ENCODE measurements at places on chromosomes 13 and 19.

DNA sequence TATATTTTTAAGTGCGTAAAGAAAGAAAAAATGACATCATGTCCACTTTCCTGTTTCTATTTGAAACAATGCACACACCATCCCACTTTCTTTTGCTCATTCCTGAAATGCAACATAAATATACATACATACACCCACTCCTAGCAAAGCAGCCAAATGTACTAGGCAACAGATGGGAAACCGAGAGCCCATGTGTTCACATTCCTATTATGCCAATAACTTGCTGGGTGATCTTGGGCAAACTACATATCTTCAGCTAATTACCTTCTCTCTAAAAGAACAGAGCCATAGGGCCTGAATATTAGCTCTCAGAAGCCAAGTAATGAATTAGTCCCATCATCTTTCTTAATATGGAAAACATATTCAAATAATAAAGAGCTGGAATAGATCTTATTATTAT is 610.6 kb upstream of the ATXN8OS start:
- no peak for DNase-seq

DNA sequence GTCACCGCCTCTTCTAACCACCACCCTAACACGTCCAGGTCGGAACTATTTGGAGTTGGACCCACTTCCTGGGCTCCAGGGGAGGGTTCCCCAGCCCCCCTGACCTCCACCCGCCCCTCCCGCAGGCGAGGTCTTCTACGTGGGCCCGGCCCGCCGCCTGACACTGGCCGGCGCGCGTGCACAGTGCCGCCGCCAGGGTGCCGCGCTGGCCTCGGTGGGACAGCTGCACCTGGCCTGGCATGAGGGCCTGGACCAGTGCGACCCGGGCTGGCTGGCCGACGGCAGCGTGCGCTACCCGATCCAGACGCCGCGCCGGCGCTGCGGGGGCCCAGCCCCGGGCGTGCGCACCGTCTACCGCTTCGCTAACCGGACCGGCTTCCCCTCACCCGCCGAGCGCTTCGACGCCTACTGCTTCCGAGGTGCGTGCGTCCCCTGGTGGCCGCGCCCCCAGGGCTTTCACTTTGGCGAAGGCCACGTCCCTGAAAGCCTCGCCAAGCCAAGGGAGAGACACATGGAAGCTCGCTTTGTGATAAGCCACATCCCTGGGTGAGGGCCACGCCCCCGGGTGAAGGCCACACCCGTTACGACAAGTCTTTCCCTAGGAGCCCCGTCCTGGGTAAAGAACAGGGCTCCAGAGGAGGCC is 13.2 kb downstream of the NCAN start:
- peak; percentile 72 for DNase-seq

- no peak for DNase-seq
Measured at GRCh38 chr13:47033216-47033615, 136.4 kb upstream of the HTR2A start.

- DNase-seq, result no peak
Measured at GRCh38 chr19:54316746-54317107, 3.8 kb upstream of the LILRA5 start.

DNA sequence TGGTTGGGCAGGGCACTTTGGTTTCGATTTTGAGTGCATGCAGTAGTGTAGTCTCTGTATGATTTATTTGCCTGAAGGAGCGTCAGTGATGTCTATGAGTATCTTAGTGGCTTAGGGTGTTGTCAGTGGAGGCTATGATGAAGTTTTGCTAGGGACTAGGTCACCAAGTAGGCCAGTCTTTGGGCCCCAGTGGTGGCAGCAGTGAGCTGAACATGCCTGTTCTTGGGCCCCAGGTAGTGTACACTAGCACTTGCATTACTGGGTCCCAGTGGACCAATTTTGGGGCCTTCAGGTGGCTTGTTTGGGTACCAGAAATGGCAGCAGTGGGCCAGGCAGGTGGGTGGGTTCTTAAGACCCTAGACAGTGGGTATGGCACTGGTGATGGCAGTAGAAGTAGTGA is 598.7 kb upstream of the SPRY2 start:
- DNase-seq, result no peak

DNA sequence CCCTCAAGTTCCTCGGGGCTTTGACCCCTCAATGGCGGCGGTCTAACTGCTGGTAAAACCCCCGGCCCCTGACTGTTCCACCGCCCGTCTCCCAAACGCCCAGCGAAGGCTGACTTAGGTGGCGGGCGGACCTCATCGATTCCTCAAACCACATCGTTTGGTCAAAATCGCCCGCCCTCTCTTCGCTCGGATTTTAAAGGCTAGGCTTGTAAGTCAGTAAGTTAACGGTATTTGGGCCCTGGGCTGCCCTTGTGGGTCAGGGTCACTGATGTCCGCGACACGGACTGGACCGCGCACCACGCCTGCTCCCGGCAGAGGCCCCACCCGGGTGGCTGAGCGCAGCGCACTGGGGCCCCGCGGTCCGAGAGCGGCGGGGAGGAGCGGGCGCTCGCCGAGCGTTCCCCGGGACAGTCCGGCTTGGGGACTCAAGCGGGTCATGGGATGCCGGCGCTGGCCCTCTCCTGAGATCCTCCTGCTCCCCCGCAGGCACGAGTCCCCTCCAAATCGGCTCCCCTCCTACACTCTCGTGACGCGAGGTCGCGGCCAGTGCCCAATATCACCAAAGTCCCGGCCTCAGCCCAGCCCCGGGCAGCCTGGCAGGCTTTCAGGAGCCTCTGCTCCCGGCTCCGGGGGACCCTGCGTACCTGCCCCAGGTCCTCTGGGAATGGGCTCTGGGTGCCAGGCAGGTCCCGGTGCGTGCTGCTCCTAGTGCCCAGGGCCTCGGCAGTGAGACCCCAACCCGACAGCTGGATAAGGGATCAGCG is 1.0 kb downstream of the FLT1 start:
- DNase-seq, result no peak

- DNase-seq, result no peak
Measured at GRCh38 chr19:38946229-38947010, 15.7 kb downstream of the MRPS12 start.

GRCh38 chr19:29576761-29577648 is 29.1 kb upstream of the POP4 start:
- peak; percentile 21 for DNase-seq

DNA sequence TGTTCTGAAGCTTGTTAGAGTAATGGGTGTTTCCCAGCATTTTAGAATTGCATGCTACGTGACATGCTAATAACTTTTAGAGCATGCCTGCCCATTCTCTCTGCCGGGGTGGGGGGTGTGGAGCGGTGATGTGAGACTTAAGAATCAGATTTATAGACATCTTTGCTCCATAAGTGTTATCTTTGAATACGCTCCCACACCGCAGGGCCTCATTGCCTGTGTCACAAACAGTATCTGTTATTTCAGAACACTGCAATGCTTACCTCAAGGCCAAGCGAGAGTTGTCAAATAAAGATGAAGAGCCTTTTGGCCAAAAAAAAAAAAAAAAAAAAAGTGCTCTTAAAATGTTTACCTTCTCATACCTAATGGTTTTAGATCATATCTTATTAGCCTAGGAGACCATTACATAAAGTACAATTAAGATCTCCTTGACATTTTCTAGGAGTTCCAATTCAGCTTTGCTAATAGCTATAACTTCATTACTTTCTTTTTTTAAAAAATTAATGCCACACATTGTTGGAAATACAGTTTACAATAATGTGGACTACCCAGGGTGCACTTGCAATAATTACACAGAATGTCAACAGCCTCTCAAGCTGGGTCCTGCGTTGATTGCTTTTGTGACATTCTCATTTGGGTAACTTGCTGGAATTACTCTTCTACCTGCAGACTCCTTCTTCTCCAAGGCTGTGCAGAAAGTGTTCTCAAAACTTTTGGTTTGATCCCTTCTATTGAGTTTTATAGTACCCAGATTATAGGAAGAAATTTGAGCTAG is 525.3 kb downstream of the KLF12 start:
- DNase-seq, result no peak

DNA sequence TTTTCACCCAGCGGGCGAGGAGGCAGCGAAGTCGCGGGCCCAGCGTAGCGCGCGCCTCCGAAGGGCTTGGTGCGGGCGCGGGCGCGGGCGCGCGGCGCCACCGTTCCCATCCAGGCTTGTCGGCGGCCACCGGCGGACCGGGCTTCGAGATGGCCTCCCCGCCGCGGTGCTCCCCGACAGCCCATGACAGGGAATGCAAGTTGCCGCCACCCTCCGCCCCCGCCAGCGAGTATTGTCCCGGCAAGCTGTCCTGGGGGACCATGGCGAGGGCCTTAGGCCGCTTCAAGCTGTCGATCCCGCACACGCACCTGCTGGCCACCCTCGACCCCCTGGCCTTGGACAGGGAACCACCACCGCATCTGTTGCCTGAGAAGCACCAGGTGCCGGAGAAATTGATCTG is at the start of gene WDR88:
TSS of gene WDR88 (plus strand) at position 94 of the 400 bp plus-strand sequence. CDS start at position 150, 56 bp downstream.
- DNase-seq, result no peak

DNA sequence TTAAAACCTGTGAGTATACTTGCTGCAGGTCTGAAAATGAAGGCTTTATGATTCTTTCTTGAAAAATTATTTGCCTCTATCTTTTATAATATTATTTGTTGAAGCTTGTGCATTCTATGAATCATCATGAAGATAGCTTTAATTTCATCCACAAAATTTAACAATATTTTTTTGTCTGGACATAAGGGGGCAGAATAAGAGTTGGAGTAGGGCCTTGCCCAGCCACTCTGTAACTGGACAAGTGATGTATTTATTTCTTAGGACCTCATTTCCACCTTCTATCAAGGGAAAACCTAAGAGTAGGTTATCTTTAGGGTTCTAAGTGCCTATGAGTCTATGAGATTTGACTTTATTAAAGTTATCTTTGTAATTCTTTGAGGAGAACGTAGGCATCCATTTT is 49.9 kb downstream of the N4BP2L1 start:
- no peak for DNase-seq

GRCh38 chr19:861756-862580 is 2.5 kb downstream of the CFD start:
- DNase-seq, result peak; percentile 57

GRCh38 chr13:49340161-49340560 is 92.4 kb downstream of the CDADC1 start:
- no peak for DNase-seq

- no peak for DNase-seq
Measured at GRCh38 chr13:89486065-89486464, 1814.9 kb downstream of the SLITRK5 start.

- DNase-seq, result no peak
Measured at GRCh38 chr19:4443966-4444764, 13.4 kb downstream of the UBXN6 start.

DNA sequence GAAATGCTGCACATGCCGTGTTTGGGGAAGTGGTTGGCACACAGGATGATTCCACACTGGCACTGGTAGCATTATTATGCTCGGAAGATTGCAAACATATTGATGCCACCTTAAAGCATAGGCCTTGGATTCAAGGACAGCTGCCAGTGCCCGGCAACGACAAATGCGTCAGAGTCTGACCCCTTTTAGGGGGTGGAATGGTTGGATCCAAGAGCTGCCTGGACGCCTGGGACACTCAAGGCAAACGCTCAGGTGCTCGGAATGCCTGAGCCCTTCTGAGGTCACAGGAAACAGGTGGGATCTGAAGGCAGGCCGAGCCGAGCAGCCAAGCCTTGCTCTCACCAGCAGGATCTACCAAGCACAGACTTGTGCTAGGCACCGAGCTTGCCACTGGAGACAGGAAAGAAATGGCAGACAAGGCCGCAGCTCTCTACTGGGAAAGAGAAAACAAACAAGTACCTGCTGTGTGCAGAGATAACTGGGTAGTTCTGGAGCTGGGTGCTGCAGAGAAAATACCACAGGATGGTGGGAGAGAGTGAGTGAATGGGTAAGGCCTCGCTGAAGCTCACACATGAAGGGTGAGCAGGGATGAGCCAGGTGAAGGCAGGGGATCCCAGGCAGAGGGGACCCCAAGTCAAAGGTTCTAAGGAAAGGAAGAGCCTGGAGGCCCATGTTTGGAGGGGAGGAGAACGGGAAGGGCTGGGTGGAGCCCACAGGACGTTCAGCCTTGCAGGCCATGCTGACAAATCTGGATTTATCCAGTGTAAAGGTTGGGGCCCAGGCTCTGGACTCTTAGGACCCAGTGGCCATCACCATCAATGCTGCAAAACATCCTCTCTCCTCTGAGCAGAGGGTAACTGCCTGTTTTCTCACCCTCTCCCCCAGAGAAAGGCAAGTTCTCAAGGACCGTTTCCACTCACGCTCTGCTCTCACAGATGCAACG is 9.2 kb downstream of the RANBP3 start:
- no peak for DNase-seq

DNA sequence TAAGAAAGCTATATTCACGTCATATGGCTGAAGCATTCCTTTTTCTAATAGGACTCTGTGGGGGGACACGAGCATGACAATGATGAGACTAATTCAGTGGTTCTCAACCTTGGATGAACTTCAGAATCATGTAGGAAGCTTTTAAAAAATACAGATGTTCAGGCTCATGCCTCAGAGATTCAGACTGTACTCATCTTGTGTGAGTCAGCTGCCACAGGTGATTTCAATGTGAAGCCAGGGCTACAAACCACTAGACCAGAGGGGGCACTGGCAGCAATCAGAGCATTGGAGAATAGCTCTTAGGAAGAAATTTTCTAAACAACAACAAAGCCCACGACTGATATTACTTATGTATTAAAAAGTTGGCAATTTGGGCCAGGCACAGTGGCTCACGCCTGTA is 91.7 kb downstream of the SERP2 start:
- DNase-seq, result no peak

DNA sequence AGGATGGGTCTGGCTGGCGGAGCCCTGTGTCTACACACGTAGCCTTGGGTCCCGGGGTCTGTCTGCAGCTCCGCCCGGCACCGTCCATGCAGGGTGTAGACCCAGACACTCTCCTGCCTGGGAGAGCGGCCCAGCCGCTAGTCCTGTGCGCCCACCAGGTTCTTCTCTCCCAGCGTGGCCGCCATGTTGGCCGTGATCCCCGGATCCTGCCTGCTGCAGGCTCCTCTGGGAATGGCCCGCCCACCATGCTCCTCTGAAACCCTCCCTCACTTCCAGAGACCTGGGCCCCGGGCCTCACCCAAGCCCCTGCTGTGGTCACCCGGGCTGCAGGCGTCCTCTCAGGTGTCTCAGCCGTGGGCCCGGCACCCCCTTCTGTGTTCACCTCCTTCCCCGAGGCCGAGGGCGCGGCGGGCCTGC is 57.7 kb upstream of the MCF2L start:
- DNase-seq, result no peak

- no peak for DNase-seq
Measured at GRCh38 chr13:75180805-75181455, 301.0 kb downstream of the TBC1D4 start.

DNA sequence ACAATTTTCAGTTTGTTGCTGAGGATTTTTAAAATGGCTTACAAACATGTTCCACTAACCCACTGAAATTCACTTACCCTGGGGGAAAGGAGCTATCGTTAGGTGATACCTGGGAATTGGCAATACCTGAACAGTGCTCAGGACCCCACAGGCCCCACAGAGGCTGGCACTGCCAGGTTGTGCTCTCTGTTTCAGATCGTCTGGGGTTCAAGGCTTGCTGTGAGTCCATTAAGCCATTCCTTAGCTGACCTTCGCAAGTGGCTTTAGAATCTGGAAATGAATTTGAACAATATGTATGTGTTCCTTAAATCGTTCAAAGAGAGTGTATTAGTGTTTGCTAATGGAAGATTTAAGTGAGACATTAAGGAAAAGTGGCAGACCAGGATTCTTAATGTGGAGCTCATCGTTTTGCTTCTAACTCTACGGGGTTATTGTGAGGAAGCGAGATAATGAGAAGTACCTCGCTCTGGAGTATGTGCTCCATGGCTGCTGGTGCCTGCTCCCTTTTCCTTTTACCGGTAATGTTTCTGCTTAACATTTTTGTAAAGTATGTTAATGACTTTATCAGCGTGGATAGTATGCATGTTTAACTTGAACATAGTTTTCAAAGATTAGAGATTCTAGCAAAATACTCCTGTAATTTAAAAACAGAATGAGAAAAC is 13.6 kb downstream of the KLF5 start:
- no peak for DNase-seq

GRCh38 chr19:38705197-38706019 is 38.9 kb downstream of the CAPN12 start:
- DNase-seq, result no peak
